ENCODE measurements at places on chromosomes 7 and 10. TPM values are rescaled to one million over a fixed set of nuclear protein-coding genes. Genes with fewer than 3 reads are reported as not detected.

The MICALL2 gene
- total RNA-seq = 3.1 TPM

The ALKBH4 gene
- 10.4 TPM for total RNA-seq

The SORBS1 gene
- 66.8 TPM for total RNA-seq

The LBX1 gene
- total RNA-seq = 3.1 TPM

The ICA1 gene
- 8.9 TPM for total RNA-seq

The ACSM6 gene
- total RNA-seq = not detected

The ABCB1 gene
- under 0.01 TPM for total RNA-seq

The PTER gene
- 9.9 TPM for total RNA-seq

The PIK3CG gene
- total RNA-seq = 5.2 TPM
